Panc1 (cell line): ENCODE measurements at places on chromosomes 7 and 10. TPM values are rescaled to one million over a fixed set of nuclear protein-coding genes. Genes with fewer than 3 reads are reported as not detected.

Gene DNAJC12
- 0.44 TPM for total RNA-seq

GRCh38 chr10:45646384-45647050 is 26.1 kb downstream of the ZFAND4 start:
- no peak for DNase-seq

DNA sequence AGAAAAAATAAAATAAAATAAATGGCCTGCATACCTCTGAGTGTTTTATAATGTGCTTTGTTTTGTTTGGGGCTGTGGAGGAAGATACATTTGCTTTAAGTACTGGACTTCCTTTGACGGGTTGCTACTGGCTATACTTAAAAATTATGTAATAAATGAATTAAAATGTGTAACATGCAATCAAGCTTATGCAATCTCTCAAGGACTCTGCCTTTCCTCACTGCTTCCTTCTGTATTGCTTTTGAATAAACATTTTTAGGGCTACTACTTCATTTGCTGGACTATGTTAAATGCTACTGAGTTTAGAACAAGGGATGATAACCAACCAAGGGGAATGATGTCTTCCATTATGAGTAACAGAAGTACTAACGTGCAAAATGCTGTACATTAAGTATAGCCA is 91.6 kb downstream of the ETV1 start:
- no peak for DNase-seq

DNA sequence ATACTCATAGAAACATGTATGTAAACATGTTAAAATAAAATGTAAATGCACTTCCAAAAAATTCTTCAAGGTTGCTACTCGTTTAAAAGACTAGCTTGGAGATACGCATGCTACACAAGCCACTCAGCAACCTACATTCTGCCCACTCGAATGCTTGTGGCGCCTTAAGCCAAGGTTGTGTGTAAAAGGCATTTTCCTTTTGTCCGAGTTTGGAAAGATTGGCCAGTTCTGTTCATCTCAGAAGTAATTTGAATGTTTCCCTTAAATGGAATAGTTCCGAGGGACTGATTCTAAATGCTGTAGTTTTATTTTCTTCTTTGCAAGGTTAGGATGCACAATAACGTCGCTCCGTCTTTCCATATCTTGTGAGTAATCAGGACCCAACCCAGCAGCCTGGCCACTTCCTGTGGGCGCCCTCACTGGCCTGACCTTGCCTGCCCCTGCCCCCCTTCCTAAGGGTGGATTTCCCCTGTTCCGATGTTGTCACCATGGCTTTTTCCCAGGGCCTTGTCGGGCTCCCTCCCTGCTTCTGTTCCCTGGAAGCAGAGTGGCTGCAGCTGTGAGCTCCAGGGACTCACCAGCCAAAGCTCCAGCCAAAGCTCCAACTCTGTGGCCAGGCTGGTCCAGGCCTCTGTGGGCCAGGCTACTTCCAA is 70.6 kb downstream of the PTPRE start:
- DNase-seq: no peak

GRCh38 chr7:14999331-14999730 is 96.8 kb upstream of the DGKB start:
- DNase-seq: no peak

- no peak for DNase-seq
Measured at GRCh38 chr7:98266840-98267239, 14.6 kb upstream of the BRI3 start.

- DNase-seq: no peak
Measured at GRCh38 chr7:26182706-26183105, 17.8 kb downstream of the HNRNPA2B1 start.

Gene LEP
- not detected for total RNA-seq

- DNase-seq: no peak
Measured at GRCh38 chr10:130743751-130744271, 567.7 kb downstream of the TCERG1L start.

DNA sequence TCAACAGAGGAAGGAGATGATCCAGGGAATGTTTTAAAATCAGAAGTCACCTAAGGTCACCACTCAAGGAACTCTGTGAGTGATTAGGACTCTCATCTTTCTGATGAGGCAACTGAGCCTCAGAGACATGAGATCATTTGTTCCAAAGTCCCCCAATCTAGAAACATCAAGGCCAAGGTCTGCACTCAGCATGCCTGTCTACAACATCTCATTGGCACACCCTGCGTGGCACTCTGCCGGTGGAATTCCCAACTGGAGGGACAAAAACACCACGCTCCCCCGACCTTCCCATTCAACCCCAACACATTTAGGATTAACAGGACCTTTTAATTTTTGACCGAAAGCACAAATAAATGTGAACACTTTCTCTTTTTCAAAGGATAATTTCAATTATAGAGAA is 31.4 kb downstream of the CPXM2 start:
- no peak for DNase-seq

DNA sequence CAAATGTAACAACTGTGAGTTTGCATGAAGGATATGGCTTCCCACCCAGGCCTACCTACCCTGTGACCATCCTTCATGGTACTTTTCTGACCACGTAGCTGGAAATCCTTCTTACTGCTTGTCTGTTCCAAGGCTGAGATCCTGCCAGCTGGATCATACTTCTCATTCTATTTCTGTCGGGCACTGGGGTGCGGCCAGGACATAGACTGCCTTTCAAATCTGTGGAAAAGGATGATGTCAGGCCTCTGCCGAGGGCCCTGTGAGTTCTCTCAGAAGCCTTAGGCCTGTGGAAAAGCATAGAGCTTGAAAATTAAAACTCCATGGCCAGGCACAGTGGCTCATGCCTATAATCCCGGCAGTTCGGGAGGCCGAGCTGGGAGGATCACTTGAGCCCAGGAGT is 10.0 kb downstream of the VWC2 start:
- no peak for DNase-seq

- DNase-seq: no peak
Measured at GRCh38 chr10:61894133-61894532, 7.4 kb upstream of the ARID5B start.

Gene PAX2
- total RNA-seq: 72.3 TPM

DNA sequence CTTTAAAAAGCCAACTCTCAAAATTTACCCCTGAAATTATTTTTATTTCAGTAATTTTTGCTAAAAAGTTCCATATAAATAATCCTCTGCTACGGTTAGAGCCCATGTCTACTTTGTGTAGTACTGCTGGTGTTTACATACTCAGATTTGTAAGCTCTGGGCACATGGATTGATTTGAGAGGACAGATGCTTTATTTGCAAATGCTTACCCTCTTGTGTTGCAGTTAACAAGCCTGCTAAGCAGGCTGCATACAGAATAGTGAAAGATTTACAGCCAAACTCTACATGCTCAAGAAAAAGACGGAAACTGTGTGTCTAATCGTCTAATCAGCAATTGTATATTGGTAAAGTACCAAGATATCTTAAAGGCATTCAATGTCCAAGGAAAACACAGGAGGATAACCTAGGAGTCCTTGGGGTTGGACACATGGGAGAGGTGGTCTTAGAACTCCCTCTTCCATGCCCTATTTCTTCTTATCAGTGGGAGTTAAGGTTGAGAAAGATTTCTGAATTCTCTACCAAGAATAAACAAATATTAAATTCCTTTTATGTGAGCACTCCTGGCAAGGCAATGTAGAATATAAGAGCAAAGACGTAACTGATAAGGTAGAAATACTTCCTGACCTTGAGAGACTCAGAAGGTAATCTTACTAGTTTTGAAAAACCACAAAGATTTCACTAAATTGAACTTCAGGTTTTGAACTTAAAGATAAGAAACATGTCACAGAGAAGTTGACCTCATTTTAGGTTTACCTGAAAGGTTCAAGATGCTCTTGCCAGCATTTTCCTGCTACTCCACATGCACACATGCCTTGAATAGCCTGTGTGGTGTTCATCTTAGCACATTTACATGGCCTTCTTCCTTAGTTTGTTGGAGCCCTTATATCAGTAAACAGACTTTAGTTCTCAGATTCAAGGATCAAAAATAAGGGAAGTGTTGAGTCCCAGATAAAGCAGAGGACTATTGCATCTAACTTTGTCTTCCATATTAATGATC is 1216.5 kb downstream of the SORCS3 start:
- no peak for DNase-seq

Gene TMEM184A
- 9.2 TPM for total RNA-seq

Gene PIK3CG
- total RNA-seq: 0.13 TPM

Gene PNLIPRP3
- not detected for total RNA-seq

- DNase-seq: no peak
Measured at GRCh38 chr7:122316467-122317388, 12.2 kb upstream of the FEZF1 start.

GRCh38 chr7:126606331-126606730 is 646.4 kb downstream of the GRM8 start:
- DNase-seq: no peak

Gene CTAGE4
- total RNA-seq: 5.9 TPM

Gene CCL24
- not detected for total RNA-seq

Gene OR2A2
- not detected for total RNA-seq

DNA sequence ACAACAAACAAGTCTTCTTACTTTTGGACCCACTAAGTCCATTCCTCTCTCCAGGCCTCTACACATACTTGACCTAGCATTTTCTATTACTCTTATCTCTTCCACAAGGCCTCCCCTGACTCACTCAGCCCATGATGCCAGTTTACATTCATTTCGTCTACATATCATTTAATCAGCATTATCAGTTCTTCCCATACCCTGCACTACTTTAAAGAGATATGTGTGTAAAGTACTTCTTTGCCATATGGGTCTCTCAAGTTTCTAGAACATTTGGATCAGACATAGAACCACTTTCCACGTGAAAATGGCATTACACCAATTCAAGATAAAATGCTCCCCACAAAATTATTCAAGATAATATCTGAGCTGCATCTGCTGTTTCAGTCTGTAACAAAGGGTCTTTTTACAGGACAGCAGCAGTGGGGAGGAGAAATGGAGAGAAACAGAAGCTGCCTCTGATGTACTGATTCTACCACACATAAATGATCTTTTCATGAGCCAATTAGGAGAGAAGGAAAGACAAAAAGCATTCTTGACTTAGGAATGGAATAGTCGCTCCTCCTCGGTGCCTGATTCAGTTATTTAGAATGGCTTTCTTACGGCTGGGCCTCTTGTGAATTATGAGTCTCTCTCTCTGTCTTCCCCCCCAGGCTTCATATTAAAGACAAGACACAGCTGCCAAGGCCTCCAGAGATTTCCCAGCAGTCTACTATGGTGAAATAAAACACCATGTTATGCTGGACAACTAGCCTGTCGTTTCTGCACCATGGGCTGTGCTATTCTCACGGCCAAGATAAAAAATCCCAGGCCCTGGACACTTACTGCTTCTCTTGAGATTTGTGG is 46.9 kb upstream of the SEPTIN7 start:
- DNase-seq: no peak

DNA sequence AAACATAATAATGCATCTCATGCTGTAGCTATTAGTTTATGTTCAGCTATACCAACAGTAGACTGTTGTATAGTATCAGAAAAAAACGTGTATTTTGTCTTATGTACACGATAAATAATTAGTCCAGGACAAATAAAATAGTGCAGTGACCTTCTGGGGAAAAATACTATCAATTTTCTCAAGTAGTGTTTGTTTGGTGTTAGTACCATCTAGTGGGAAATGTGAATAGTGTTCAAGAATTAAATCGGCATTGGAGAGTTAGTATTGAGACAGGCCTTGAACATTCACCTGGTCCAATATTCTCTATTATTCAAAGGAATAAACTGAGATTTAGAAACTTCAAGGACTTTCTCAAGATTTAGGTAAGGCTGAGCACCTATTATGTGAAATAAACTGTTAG is 21.7 kb upstream of the OR2A5 start:
- DNase-seq: no peak

Gene NCF1
- not detected for total RNA-seq
